ENCODE measurements at places on chromosomes 5 and 9.

- DNase-seq = no peak
These were observed 14.9 kb downstream of the LHFPL2 start for GRCh38 chr5:78633700-78634099.

- DNase-seq = no peak
These were observed 58.6 kb downstream of the LPAR1 start for GRCh38 chr9:110979636-110980035.

GRCh38 chr5:56244627-56245026 lies 11.5 kb upstream of the ANKRD55 start:
- DNase-seq = no peak

DNA sequence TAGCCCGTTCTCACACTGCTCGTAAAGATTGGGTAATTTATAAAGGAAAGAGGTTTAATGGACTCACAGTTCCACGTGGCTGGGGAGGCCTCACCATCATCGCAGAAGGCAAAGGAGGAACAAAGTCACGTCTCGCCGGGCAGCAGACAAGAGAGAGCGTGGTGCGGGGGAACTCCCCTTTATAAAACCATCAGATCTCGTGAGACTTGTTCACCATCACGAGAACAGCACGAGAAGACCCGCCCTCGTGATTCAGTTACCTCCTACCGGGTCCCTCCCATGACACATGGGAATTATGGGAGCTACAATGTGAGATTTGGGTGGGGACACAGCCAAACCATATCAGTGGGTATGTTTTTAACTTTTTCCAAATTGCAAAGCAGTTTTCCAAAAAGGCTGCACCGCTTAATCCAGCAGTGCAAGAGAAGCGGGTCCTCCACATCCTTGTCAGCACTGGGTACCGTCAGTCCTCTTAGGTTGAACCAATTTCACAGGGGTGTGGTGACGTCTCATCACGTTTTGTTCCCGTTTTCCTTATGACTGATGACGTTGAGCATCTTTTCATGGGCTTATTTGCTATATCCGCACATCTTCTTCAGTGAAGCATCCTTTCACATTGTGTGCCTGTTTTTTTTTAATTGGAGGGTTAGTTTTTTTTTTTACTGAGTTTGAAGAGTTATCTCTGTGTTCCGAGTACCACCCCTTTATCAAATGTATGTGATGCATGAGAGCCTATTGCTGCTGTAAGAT lies 8.0 kb upstream of the FCN2 start:
- peak; percentile 23 for DNase-seq

DNA sequence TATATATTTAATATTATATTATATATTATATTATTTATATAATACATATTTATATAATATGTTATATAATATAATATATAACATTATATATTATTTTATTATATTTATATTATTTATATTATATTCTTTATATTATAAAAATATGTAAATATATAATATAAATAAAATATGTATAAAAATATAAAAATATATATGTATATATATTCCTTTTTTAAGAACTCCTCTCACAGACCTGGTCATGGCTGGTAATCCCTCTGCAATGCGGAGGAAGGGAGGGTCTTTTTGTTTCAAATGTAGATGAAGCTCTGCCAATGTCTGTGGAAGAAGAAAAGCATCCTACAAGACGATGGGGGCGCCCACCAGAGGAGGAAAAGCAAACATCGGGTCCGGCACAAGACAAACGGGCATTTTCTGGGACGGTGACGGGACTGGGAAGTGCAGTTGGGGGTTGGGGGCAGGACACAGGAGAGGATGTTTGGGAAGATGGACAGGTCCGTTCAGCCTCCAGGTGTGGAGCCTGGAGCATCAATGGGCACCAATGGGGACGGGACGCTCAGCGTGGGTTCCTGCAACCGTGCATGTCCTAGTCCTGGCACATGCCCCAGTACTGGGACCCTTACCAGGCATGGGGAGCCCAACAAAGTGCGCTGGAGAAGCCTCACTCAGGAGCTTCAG lies 194.0 kb downstream of the IRX1 start:
- no peak for DNase-seq

- DNase-seq = no peak
These were observed 215.6 kb downstream of the EFNA5 start for GRCh38 chr5:107455111-107455544.

DNA sequence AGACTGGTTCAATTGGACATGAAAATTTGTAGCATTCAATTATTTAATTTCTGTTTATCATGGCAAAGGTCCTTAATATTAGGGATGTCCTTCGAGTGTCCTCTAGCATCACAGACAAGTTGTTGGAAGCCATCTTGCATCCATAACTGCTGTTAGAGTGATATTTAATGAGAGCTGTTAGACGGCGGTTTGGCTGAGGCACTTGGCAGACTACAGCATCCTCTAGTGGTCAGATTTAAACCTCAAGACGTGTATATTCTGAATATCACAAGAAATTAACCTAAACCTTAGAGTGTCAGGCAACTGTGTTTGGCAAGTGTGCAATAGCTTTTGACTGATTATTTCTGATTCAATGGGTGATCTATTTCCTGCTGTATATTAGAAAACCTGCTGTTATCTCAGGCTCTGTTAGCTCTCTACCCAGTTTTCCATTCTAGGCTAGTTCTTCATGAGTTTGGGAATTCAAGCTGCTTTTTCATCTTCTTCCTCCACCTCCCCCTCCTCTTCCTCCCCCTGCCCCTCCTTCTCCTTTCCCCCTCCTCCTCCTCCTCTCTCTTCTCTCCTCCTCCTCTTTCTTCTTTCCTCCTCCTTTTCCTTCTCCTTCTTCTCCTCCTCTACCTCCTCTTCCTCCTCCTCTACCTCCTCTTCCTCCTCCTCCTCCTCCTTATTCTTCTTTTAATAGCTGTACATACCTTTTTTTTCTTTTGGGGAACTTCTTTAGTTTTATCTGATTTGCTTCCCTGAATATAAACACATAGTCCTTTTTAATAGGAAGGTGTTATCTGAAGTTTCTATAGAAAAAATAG lies 8.6 kb downstream of the SPINK1 start:
- peak; percentile 1 for DNase-seq

DNA sequence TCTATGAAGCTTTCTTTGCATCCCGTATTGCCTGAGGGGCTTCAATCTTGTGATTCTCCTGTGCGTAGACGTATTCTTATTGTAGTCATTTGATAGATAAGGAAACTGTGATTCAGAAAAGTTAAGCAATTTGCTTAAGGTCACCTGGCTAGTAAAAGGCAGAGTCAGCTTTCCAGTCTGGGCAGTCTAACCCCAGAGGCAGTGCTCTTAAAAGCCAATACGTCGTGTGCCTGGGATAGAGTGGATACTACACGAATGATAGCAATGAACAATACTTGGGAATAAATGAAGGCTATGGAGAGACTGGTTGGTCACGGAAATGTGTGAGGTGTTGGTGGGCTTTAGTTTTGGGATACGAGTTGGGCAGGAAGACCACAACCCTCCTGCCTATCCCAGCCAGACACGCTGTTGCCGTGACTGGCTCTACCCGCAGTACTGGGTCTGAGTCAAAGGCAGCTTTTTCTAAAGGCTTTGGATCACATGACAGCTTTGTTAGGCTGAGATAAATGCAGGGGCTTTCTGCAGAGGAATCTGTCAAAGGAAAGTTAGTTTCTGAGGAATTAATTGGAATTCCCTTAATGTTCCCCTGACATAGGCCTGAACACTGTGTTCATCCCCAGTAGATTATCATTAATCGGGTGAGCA lies 302.6 kb downstream of the KIF4B start:
- no peak for DNase-seq

DNA sequence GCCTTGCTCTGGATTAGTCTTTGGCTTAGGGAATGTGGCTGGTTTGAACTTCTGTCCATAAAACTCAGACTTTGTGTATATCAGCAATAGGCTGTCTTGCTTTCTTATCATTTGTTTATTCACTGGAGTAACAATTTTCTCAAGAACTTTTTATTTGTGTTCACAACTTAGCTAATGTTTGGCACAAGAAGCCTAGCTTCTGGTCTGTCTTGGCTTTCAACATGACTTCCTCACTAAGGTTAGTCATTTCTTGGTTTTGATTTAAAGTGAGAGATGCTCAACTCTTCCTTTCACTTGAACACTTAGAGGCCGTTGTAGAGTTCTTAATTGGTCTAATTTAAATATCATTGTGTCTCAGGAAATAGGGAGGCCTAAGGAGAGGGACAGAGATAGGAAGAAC lies 4.9 kb downstream of the FBXO38 start:
- DNase-seq = no peak

DNA sequence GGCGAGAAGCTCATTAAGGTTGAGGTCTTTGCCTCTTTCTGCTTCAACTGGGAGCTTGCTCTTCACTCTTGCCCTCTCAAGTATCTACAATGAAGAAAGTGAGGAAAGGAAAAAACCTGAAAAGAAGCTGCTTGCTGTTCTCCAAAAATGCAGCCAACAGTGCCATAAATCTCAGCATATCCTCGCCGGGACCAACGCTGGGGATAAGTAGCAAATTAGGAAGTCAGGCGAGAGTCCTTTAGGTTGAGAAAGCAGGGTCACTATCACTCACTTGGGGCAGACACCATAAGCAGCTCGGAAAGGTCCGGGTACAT lies 399 bp downstream of the NUP155 start:
- no peak for DNase-seq

- DNase-seq = no peak
These were observed 139.1 kb upstream of the FSTL4 start for GRCh38 chr5:133751421-133751820.

DNA sequence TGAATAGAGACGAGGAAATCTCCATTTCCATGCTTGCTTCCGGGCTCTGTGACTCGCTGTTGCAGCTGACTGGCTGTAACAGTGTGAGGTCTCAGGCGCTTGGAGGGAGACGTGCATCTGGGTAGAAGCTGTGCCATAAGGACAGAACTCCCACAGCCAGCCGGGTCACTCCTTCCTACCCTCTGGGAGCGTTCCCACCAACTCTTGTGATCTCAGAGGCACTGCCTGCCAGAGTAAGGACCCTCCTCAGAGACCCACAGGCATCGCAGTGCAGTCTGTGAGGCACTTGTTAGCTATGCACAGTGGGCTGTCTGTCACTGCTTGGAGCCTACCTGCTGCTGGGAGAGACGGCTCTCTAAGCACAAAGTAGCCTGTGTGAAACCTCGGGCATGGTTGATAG lies 203.4 kb upstream of the SEMA6A start:
- no peak for DNase-seq
